Psoas muscle (tissue), 8 donors: ENCODE measurements at places on chromosomes 1 and 21. TPM values are rescaled to one million over a fixed set of nuclear protein-coding genes. Genes with fewer than 3 reads are reported as not detected.

The TTC22 gene
- not detected for total RNA-seq

DNA sequence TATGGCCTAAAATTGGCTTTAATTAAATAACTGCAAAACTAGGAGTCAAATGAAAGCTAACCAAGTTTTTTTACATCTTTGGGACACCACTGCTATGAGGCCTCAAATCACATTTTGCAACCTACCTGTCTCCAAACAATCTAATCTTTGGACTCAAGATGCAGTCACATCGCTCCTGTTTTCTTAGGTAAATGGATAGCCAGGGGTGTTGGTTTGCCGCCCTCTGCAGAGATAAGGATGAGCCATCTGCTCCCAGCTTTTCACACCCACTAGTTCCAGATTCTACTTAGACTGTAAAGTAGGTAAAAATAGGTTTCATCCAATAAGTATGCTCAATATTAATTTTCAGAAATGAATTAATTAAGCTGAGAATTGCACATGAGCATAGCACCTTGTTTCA lies 456.5 kb downstream of the KIF26B start:
- DNase-seq, result no peak

- no peak for DNase-seq
These were observed 22.7 kb upstream of the ACTL8 start for GRCh38 chr1:17732475-17732874.

DNA sequence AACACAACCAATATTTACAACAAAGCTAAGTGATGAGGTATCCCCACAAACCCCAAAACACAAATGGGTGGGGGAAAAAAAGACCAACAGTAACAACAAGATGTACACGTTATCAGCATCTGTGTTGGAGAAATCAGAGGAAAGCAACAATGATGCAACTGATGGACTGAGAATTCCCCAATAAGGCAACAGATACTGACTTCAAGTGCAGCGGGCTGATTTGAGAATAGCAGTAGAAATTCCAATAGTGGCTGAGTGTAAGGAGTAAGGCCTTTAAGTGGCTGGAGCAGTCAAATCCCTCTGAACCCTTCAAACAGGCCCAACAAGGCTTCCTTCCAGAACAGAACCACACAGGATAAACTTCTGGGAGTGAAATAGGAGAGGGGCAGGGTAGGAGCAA lies 97.6 kb downstream of the TM2D1 start:
- no peak for DNase-seq

- DNase-seq, result no peak
These were observed 51.8 kb upstream of the LRP8 start for GRCh38 chr1:53379662-53380002.

DNA sequence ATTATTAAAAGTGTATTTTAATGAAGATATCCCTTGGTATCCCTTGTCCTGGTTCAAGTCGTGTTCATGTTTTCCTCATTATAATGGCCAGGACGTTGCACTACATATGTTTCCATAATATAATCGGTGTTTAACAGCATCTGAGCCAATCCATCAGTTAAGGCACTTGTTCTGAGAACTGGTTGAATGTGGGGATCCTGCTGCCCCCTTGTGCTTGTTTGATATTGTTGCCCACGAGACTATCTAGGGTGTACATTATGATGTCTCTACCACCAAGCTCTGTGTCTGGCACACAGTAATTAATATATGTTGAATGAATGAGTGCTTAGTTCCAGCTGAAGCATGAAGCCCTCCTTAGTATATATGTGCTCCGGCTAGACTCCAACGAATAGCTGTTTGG lies 193.0 kb downstream of the CACNA1E start:
- no peak for DNase-seq

GRCh38 chr1:29166291-29166878 lies 15.3 kb downstream of the SRSF4 start:
- no peak for DNase-seq

DNA sequence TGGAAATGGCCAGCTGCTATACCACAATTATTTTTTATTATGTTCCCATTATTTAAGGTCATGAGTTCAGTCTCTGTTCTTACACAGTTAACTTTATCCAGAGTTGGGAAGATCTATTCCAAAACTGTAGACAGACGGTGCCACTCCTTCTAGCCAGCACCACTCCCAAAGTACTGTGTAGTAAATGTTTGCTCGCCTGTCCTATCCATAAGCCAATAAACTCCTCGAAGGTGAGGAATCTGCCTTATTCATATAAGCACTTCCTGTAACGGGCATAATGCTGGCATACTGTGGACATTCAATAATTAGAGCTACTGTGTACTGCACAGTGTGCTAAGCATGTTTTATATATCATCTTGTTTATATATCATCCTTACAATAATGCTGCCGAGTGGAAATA lies 26.1 kb upstream of the STMN1 start:
- no peak for DNase-seq

The ERICH3 gene
- 0.04 TPM for total RNA-seq

DNA sequence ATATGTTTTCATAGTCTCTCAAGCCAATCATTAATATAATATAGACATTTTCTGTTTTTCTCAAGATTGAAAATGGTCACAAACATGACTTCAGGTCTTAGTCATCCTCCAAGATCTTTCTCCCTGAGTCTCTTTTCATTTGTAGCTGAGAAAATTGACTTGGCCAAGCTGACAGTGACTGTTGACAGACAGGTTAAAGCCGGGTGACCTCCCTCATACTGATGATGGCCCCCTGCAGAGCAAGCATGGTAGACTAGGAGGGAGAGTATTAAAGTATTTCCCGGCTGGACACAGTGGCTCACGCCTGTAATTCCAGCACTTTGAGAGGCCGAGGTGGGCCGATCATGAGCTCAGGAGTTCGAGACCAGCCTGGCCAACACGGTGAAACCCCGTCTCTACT lies 6.8 kb upstream of the KIAA1614 start:
- no peak for DNase-seq

DNA sequence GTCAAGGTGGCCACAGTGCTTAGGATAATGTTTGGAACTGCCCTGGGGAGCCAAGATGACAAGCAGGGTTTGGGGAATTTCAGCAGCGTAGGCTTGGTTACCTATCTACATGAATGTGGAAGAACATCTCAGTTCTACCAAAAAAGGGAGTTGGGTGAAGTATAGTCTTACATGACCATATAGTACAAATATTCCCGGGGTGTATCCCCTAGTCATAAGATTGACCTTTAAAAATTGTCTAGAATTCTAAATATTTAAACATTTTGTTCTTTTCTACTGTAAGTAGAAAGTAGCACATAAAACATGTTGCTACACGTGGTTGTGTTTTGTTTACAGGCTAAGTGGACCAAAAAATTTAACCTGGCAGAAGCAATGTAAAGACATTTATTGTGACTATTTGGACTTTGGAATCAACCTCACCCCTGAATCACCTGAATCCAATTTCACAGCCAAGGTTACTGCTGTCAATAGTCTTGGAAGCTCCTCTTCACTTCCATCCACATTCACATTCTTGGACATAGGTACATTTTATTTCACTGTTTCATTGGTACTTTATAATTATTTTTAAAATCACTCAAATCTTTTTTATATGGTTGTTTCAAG lies 20.3 kb downstream of the IL12RB2 start:
- DNase-seq, result no peak

DNA sequence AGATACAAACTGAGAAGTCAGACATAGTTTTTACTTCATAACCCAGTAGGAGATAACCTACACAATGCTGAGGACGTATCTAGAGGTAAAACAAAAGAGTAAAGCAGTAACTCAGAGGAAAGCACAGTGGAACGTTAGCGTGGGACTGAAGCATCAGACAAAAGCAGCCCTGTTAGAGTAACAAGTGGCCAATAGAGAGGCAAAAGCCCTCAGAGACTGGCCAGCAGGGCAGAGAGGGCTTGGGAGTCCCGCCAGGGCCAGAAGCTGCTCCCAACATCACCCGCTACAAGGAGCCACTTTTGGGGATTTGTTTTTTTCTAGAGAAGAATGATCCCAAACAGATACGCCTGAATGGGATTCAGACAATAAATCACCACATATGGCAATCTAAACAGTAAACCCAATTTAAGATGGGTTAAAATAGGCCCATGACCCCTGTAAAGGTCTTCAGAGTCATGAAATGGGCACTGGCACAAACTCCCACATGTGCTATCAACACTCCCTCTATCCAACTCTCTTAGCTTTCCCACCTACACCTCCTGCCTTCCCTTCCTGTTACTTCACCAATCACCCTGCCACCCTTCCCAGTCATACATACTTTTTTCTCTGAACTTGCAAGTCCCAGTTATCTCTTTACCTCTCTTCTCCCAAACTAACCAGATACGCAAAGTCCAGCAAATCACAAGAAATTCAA lies 17.2 kb downstream of the TADA1 start:
- DNase-seq, result no peak

GRCh38 chr1:198890214-198890930 lies 251.5 kb downstream of the PTPRC start:
- no peak for DNase-seq

GRCh38 chr1:58921342-58921741 lies 137.5 kb upstream of the JUN start:
- no peak for DNase-seq

DNA sequence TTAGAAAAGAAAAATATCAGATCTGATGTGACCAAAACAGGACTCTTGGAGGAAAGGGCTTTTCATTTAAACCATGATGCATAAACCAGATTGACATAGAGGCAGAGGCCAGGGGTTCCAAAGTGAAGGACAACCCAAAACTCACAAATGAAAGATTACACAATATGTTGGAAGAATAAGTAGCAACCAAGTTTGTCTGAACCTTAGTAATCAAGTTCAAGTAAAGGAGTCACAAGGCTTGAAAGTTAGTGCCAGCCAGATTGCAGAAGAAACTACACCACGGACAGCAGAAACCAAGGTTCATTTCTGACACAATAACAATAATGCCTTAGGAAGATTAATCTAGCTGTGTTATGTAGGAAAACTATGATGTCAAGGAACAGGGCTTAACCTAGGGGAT lies 124.6 kb downstream of the ZC3H11B start:
- no peak for DNase-seq

DNA sequence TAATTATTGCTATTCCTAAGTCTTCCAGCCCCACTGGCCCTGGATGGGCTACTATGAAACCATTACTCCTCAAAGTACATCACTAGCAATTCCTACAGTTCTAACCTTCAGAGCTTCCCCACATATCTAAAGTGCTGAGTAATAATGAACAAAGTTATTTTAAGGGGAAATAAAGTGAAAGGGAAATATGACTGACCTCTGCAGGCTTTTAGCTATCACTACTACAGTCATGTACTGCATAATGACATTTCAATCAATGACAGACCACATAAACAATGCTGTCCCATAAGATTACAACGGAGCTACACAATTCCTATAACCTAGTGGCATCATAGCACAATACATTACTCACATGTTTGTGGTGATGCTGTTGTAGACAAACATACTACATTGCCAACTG lies 32.5 kb upstream of the ASPM start:
- DNase-seq, result no peak

The NUP210L gene
- total RNA-seq, result 3.0 TPM

The CRNN gene
- not detected for total RNA-seq

- no peak for DNase-seq
These were observed 71.2 kb upstream of the GJB5 start for GRCh38 chr1:34683616-34684015.

DNA sequence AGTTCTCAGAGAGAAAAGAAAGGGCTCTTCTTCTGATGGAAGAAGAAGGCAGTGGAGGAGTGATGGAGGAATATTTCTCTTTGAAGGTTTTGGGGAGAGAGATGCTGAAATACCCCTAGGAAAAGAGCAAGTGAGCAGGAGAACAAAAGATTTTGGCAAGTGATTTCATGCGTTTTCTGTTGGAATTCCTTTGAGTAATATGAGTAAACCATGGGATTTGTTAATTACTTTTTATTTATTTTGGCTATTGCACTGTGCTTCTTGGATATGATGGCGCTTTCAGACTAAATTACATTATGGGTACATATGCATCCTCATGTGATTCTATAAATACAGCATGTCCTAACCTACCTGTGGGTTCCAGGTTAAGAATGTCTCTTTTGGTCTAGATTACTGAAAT lies 210.1 kb upstream of the PTGFR start:
- no peak for DNase-seq

- peak; percentile 13 for DNase-seq
These were observed 37.7 kb upstream of the DDAH1 start for GRCh38 chr1:85502625-85503083.

The PRELP gene
- total RNA-seq, result 3.0 TPM

- DNase-seq, result no peak
These were observed 20.6 kb downstream of the LRRC42 start for GRCh38 chr1:53966794-53967193.

The SRM gene
- total RNA-seq, result 60.4 TPM

The KCNC4 gene
- total RNA-seq, result 6.0 TPM

The YOD1 gene
- 6.5 TPM for total RNA-seq

The TSACC gene
- total RNA-seq, result 1.7 TPM

DNA sequence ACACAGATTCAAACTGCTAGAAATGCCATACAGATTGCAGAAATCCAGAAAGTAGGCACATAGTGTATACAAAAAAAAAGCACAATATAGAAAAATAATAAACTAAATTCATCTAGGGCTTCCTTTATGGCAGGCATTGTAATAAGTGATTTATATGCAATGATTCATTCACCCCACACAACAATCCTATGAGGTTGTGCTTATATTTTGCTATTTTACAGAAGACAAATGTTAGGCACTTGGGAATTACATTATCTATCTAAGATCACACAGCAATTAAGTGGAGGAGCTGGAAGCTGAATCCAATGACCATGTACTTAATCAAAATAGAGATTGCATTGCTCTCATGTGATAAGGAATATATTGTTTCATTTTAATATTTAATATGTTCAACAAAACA lies 225.7 kb upstream of the KCNK2 start:
- DNase-seq, result no peak

GRCh38 chr1:228315945-228316588 lies 90.6 kb downstream of the TRIM11 start:
- no peak for DNase-seq

DNA sequence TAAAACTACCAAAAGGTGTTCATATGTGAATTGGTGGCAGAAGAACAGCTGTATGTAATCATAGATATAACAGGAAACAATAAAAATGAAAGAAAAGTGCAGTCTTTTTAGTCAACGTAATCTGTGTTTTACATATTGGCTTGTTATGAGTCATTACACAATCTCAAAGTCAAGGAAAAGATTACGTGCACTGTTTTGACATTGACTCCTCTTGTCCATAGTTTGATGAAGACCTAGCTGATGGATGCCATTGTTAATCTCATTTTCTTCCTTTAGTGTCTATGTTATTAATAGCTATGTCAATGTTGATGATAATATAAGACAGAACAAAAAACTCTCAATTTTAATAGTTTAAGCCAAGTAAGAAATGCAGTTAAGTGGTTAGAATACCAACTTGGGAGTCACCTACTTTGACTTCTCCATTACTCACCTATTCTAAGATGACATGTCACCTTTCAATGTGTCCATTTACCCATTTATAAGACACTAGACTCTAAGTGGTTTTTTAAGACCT lies 84.5 kb upstream of the SAMSN1 start:
- DNase-seq, result no peak
